ENCODE measurements at places on chromosomes 2 and 18. TPM values are rescaled to one million over a fixed set of nuclear protein-coding genes. Genes with fewer than 3 reads are reported as not detected.
A peak's percentile ranks its signal among the peaks of the same experiment; 100 is the strongest.

- H3K4me1 ChIP-seq, result no peaks in the 10 kb centered on the region
- H3K27me3 ChIP-seq, result no peaks in the 10 kb centered on the region
- no peak overlapping the region for H3K4me3 ChIP-seq
Measured at GRCh38 chr2:120290737-120291136, 38.1 kb downstream of the RALB start.

DNA sequence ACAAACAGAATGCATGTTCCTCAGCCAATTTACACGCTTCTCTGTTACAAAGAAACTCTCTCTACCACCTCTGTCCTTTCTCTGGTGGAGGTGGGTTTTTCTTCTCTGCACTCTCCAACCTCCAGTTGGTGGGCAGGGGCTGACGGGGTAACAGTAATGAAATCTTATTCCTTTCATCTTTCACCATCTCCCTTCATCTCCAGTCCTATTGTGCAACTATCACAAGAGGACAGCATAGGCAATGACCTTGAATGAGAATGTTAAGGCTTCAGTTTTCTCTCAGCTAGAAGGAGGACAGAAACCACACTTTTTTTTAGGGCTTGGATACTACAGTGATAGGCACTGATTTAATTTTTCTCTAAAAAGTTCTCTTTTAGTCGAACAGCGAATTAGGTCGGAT lies 81.7 kb upstream of the NEUROD1 start:
- no peak overlapping the region for H3K4me3 ChIP-seq
- H3K27ac ChIP-seq, result no peak overlapping the region
- DNase-seq, result no peak
- H3K36me3 ChIP-seq, result no peaks in the 10 kb centered on the region
- H3K27me3 ChIP-seq, result no peaks in the 10 kb centered on the region

GRCh38 chr18:51123936-51124486 lies 73.5 kb downstream of the MEX3C start:
- no peak overlapping the region for H3K4me3 ChIP-seq
- H3K36me3 ChIP-seq, result no peaks in the 10 kb centered on the region
- no peak overlapping the region for H3K27ac ChIP-seq
- no peaks in the 10 kb centered on the region for H3K27me3 ChIP-seq
- no peaks in the 10 kb centered on the region for H3K4me1 ChIP-seq

GRCh38 chr18:26863921-26864497 lies 1.5 kb downstream of the AQP4 start:
- H3K27me3 ChIP-seq, result peaks cover 13% of the 10 kb centered on the region
- peak overlapping the region; percentile 90 for H3K27ac ChIP-seq
- no peak for DNase-seq
- H3K4me1 ChIP-seq, result peaks cover 21% of the 10 kb centered on the region
- no peaks in the 10 kb centered on the region for H3K36me3 ChIP-seq

- H3K27me3 ChIP-seq, result no peaks in the 10 kb centered on the region
- H3K27ac ChIP-seq, result no peak overlapping the region
- H3K4me1 ChIP-seq, result peaks cover 26% of the 10 kb centered on the region
- H3K4me3 ChIP-seq, result no peak overlapping the region
- peaks cover 28% of the 10 kb centered on the region for H3K36me3 ChIP-seq
Measured at GRCh38 chr2:74533464-74533863, 3.7 kb downstream of the HTRA2 start.

CERKL gene
- polyA plus RNA-seq, result 0.25 TPM

SPEG gene
- 65.1 TPM for polyA plus RNA-seq

TEX44 gene
- not detected for polyA plus RNA-seq

RTKN gene
- 10.8 TPM for polyA plus RNA-seq

Measured in stomach (tissue), 19 donors.